ENCODE measurements at places on chromosomes 12 and 14.

GRCh38 chr14:75861161-75861621 lies 120.6 kb downstream of the TGFB3 start:
- no peak for DNase-seq

DNA sequence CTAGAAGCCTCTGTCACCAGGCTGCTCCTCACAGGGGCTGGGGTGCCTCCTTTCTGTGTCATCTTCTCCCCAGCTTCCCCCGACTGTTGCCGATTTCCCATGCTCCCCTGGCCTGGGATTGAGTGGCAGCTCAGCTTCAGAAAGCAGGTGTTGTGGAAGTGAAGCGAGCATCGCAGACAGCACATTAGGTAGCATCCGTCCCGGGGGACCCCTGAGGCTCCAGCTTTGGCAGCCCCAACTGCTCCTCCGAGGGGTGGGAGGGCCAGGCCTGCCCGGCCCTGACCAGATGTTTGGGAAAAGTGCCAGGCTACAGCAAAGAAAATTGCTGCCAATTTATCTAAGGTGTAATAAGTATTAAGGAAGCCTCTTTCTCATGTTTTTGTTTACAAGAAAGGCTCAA lies 1045.6 kb downstream of the BCL11B start:
- no peak for DNase-seq

DNA sequence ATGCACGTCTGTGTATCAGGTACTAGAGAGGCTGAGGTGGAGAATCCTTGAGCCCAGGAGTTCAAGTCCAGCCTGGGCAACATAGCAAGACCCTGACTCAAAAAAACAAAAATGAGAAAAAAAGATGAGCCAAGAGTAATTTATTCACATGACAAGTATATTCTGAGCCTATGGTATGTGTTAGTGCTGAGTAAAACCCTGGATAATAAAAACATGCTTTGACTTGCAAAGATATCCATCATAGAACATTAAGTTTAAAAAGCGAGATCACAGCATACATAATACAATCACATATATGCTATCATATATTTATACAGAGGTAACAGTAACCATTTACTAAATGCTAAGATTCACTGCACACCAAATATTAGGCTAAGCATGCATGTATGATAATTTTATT lies 23.9 kb upstream of the SLC10A1 start:
- DNase-seq, result no peak

DNA sequence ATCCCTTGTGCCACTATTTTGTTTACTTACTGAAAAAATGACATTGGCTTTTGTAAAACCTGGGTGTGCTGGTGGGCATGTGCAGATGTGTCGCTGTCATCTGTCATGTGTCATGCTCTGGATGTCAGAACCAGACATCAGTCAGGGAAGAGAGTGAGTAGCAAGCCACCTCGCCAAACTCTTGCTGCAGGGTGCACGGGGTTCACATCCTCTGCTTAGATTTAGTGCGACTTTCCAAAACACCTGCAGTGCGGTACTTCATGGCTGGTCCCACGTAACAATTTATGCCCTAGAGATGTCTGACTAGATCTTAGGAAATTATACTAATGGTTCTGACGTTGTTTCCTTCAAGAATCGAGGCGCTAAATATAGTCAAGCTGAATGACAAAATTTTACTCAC lies 106.7 kb downstream of the CRADD start:
- DNase-seq, result no peak

- no peak for DNase-seq
Measured at GRCh38 chr14:56087671-56088471, 30.3 kb upstream of the PELI2 start.

DNA sequence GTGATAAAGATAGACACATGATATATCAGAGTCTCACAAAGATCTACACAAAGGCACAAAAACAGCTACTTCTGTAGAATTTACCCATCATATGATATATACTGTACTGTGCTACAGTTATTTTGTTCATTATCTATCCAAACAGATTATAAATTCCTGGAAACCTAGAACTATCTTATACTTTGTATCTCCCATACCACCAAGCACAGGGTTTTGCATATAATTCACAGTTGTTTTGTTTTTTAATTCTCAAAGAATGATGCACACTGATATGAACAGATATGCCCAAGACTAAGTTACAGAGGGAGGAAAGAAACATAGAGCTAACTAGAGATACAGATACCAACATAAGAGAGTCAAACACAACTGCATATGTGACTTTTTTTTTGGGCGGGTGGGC lies 3.4 kb downstream of the PRKAG1 start:
- no peak for DNase-seq

GRCh38 chr12:132560364-132560613 lies 50.1 kb downstream of the LRCOL1 start:
- no peak for DNase-seq

DNA sequence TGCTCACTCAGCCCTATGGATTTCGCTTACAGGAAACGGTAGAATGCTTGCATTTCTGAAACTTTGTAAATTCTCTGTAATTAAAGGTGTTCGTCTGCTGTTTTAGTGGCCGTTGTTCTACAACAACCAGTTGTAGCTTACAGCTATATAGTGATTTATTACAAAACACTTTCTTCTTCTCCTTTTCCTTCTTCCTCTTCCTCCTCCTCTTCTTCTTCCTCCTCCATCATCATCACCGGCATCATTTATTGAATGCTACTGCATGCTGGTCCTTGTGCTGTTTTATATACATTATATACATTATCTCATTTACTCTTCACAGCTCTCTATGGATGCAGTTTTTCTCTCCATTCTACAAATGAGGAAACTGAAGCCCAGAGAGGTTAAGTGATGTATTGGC lies 6.4 kb downstream of the ETV6 start:
- DNase-seq, result no peak

GRCh38 chr14:80923368-80923767 lies 18.2 kb downstream of the CEP128 start:
- no peak for DNase-seq

GRCh38 chr14:104888489-104889374 lies 23.7 kb downstream of the CEP170B start:
- peak; percentile 63 for DNase-seq

DNA sequence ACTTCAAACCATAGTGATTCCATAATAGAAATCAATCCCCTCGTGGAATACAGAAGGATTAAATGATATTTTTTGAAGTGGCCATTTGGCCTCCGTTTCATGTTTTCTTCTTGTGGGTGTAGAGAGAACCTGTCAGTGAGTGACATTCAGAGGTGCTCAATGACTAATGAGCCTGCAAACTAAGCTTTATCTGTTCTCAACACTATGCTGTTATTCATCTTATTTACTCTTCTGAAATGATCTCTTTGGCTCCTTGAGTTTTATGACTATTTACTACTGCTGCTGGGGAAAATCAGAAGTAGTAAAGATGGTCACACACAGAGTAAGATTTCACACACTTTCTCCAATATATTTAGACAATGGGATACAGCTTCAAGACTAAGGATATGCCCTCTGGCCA lies 30.4 kb downstream of the ATP2B1 start:
- DNase-seq, result no peak

DNA sequence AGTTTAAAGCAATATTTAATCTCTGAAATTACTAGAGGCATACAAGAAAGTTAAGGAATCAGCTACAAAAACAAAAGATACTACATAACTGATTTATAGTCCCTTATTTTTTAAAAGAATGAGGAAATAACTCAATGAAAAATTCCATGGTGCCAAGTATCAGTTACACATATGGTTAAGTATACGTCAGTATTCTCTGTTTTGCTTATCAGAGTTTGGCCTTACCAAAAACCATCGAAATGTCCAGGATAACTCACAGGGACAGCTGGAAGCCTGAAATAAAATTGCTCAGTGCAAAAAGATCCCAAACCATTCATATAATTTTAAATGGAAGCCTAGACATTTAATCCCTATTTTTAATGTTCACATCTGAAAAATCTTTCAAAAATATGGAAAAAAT lies 3.6 kb downstream of the CFL2 start:
- DNase-seq, result no peak

- no peak for DNase-seq
Measured at GRCh38 chr12:80121661-80122060, 22.3 kb downstream of the OTOGL start.

- peak; percentile 46 for DNase-seq
Measured at GRCh38 chr14:59819446-59820088, 51.0 kb downstream of the RTN1 start.

GRCh38 chr12:53538209-53538689 lies 31.0 kb upstream of the NPFF start:
- no peak for DNase-seq

- no peak for DNase-seq
Measured at GRCh38 chr12:57101892-57102695, 9.1 kb downstream of the STAT6 start.

- no peak for DNase-seq
Measured at GRCh38 chr12:123064885-123065619, 84.6 kb downstream of the ARL6IP4 start.

DNA sequence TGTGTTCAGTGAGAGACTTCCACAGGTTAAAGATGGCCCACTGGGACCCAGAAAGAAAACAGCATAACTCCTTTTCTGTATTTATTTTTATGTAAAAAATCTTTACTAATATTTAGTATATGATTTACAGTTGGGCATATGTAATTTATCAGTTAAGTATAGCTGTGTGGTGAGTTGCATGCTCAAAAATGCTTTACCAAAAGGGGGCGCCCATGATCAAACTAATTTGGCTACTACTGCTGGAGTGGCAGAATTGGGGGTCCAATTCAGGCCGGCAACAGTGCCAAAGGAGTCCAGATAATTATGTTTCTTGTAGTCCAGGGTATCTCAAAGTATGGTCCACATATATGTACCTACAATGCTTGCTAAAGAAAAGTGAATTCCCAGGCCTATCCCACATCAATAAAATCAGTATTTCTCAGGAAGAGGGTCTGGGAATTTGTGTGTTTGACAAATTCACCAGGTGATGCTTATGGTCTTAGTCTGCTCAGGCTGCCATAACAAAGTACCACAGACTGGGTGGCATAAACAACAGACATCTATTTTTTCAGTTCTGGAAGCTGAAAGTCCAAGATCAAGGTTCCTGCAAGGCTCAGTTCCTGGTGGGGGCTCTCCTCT lies 152.0 kb downstream of the KTN1 start:
- DNase-seq, result no peak

DNA sequence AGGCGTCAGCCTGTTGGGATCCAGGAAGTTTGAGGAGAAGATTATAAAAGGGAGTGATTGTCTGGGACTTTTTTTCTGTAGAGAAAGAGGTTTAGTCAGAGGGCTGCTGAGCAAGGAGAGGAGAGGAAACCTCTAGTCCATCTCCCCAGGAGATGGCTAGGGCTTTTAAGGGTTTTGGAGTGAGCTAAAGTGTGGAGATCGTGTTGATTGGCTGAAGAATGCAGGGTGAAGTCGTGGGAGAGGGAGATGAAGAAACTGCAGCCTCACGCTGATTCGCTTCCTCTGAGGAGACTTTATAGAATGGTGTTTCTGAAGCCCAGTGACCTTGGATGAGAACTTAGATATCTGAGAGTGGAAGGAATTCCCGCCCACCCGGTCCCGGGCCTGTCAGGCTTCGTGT lies 193.7 kb upstream of the PWP1 start:
- DNase-seq, result no peak

- no peak for DNase-seq
Measured at GRCh38 chr12:91256411-91256810, 73.8 kb upstream of the DCN start.

GRCh38 chr12:32285021-32285420 lies 114.3 kb upstream of the FGD4 start:
- DNase-seq, result no peak

DNA sequence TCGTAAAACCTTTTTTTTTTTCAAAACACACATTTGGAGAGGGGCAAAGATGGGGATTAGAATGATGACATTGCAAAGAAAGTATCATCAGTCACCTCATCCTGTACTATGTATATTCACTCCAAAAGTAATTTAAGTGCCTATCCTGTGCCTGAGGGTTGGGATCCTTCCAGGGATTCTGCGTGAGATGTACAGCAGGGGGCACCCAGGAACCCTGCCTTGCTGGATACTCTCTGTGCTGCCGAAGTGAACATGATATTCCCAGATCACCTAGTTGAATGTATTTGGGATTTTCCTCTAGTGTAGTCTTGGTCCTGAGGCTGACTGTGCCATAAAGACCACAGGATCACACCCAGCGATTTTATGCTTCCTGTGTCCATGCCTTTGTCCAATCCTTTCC lies 372.7 kb downstream of the IPO8 start:
- no peak for DNase-seq

- DNase-seq, result no peak
Measured at GRCh38 chr14:97866664-97867063, 1069.5 kb downstream of the VRK1 start.

- DNase-seq, result no peak
Measured at GRCh38 chr12:77062846-77063461, 2.4 kb downstream of the E2F7 start.

- DNase-seq, result peak; percentile 79
Measured at GRCh38 chr14:99733540-99734405, 49.7 kb downstream of the CYP46A1 start.

DNA sequence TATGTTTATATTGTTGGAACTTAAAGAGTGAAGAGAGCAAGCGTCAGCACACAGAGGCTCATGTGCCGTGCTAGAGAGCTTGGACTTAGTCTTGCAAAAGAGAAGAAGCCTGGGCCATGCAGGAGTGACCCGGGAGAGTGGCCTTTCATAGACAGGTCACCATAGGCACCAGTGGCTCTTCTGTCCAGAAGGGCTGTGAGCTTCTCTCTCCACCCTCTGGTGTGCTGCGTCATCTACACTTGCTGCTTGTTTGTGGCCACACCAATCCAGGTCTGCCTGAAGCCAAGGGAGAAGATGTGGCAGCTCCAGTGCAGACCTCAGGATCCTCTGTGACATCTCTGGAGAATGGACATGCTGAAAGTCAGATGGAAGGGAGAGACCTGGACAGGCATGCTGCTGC lies 74.4 kb downstream of the NTF3 start:
- DNase-seq, result no peak

DNA sequence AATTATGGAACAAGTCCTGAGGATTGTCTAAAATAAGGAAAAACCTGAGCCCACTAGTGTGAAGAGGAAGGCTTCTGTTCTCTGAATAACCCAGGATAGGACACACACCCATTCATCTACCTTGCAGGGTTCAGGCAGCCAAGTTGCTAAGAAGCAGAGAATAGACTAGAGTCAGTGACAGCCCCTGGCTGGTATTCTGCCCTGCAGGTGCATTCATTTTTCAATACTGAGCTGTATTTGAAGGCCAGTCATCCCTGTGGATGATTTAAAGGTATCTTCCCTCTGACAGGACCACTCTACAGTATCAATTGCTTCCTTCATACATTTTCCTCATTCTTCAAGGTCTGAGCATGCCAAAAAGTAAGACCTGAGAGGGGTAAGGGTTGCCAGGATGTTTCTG lies 22.9 kb downstream of the WNT5B start:
- no peak for DNase-seq

- DNase-seq, result no peak
Measured at GRCh38 chr14:100587086-100587762, at the start of gene BEGAIN. BEGAIN (minus strand) TSS chr14:100587417; CDS start chr14:100587290, 127 bp downstream.

DNA sequence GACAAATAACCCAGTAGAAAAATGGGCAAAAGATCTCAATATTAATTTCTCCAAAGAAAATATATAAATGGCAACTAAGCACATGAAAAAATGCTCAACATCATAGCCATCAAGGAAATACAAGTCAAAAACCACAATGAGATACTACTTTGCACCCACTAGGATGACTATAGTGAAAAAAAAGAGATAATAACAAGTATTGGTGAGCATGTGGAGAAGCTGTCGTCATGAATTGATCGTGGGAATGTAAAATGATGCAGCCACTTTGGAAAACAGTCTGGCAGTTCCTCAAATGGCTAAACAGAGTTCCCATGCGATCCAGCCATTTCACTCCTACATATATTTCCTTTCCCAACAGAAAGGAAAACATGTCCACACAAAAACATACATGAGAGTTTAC lies 18.1 kb downstream of the JDP2 start:
- no peak for DNase-seq

Measured in upper lobe of right lung (tissue), 1 donor.